ENCODE measurements at places on chromosomes 13 and 19. TPM values are rescaled to one million over a fixed set of nuclear protein-coding genes. Genes with fewer than 3 reads are reported as not detected.
A peak's percentile ranks its signal among the peaks of the same experiment; 100 is the strongest.

DNA sequence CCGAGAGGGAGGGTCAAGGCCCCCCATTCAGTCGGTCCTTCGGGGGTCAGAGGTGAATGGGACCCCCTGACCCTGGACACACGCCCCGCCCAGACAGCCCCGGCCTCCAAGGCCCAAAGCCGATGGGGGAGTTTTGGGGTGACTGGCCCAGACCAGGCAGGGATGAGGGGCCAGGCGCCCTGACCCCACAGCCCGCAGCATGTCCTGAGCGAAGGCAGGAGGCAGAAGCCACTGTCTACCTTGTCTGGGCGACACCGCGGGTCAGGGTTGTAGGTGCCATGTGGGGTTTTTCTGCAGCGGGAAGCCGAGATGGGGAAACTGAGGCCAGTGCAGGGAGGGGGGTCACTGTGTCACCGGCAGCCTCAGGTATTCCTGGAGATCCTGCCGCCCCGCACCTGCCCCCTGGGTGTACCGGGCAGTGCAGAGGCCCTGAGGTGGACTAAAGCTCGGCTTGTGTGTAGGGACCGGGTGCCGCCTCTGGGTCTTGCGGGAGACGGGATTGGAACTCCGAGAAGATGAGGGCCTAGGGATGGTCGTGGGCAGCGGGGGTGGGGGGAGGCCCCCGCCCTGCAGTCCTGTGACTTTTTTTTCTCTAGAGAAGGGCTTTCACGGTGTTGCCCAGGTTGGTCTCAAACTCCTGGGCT lies 8.5 kb downstream of the ARID3A start:
- no peak for DNase-seq

Gene SLC8A2
- not detected for total RNA-seq

GRCh38 chr13:40172878-40173277 lies 493.6 kb downstream of the FOXO1 start:
- DNase-seq, result no peak

DNA sequence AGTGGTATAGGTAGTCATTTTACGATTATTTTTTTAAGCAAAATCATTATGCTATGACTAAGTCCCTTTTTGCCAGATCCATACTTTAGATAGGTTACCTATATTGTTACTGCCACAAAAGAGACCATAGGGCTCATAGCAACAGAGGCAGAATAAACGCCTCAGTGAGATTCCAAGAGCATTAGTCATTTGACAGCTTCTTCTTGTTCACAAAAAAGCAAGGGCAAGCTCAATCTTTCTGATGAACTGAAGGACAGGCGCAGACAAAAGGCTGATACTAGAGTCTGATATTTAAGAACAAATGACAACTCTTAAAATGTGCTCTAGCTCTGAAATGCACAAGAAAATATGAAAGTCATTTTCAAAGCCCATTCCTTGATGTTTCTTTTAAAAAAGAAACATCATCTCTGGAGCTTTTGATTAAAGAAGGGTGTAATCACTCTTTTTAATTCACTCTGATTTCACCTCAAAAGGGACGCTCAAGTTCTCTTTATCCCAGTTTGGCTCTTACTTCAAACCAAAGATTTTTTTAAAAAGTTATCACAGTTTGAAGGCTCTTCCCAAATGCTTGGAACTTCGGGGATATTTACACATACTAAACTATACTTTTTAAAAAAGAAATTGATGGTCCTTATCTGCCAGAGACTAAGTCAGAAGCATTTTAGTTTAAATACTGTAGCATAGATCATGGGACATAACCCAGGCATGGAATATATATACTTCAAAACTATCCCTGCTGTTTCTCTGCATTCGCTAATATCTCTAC lies 187.2 kb downstream of the EFNB2 start:
- peak; percentile 99 for DNase-seq

- no peak for DNase-seq
These were observed 45.6 kb downstream of the EDNRB start for GRCh38 chr13:77872995-77873394.

Gene CFD
- 8.0 TPM for total RNA-seq

Gene LRG1
- total RNA-seq, result 25.6 TPM

DNA sequence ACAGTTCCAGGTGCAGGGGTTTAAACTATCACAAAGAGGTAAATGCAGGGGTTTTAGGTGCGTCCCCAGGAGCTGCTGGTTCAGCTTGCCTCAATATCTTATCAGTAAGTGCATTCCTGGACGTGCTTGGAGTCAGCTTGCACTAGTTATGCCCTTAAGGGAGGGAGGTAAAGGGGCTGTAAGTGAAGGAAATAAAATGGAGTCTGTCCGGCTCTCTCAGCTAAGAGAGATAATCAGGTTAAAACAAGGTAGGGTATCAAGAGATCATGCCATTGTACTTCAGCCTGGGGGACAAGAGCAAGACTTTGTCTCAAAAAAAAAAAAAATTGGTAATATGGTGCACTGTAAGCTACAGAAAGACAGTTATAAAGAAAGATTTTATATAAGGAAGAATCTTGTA lies 69.7 kb downstream of the ZNF100 start:
- DNase-seq, result no peak

DNA sequence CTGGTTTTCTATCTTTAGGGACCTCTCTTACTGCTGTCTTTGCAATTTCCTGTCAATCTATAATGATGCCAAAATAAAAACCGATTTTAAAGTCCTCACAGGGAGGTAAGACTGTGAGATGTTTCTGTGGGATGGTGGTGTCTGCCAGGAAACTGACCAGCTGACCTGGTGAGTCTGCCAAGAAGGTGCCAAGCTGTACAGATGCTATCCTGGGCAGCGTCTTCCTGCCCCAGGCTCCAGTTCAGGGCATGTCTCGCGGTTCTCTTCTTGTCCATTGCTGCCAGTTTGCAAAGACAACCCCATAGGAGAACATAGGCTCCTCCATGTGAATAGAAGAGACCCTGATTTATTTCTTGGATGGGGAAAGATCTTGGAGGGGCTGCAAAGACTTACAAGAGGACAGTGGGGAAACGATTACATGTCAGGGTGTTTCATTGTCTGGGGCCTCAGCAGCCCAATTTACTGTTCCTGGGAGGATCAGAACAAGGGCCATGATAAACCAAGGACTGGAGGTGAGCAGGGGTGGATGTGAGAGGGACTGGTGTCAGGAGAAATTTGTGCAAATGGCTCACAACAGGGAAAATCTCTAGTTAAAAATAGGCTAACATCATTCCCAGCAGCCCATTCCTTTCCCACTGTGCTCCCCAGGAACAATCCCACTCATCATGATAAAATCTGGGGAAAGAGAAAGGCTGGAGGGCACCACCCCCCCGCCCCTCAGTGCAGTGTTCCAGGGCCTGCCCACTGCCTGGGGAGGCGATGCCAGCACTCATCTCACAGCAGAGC lies 42.7 kb upstream of the VSTM2B start:
- no peak for DNase-seq

- DNase-seq, result peak; percentile 31
These were observed 13.8 kb downstream of the ATP12A start for GRCh38 chr13:24693862-24694471.

DNA sequence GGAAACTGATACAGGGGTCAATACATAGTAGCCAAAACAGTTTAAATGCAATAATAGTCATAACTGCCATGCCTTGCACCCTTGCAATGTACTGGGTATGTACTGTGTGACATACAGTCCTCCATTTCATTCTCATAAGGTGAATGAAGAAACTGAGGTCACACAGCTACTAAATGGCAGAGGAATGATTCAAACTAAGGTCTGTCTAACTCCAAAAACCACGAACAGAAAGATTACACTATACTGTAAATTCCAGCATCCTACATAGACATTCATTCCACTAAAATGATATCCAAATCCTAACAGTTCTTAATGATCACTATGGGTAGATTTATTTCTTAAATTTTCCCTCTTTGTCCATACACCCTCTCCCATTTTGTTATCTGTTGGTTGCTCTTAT lies 238.1 kb upstream of the SERP2 start:
- no peak for DNase-seq

Gene OR7C1
- total RNA-seq, result not detected

GRCh38 chr19:13492128-13492527 lies 14.2 kb downstream of the CACNA1A start:
- no peak for DNase-seq

Gene ZNF17
- total RNA-seq, result 10.5 TPM

DNA sequence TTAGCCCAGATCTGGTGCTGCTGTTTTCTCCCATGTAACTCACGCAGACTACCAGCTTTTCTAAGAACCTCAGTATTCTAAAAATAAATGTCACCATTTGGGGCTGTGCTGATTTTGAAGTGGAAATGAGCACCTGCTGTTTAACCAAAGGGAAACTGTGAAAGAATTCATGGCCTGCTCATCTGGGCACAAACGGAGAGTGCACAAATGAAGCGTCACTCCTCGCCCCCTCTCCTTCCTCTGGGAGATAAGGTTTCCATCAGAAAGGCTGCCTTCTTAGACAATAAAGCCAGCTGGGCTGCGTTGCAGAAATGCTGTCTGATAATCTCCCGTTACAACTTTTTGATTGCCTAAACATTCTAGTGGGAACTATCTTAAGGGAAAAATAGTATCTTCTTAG lies 73.7 kb upstream of the SLC15A1 start:
- DNase-seq, result no peak

DNA sequence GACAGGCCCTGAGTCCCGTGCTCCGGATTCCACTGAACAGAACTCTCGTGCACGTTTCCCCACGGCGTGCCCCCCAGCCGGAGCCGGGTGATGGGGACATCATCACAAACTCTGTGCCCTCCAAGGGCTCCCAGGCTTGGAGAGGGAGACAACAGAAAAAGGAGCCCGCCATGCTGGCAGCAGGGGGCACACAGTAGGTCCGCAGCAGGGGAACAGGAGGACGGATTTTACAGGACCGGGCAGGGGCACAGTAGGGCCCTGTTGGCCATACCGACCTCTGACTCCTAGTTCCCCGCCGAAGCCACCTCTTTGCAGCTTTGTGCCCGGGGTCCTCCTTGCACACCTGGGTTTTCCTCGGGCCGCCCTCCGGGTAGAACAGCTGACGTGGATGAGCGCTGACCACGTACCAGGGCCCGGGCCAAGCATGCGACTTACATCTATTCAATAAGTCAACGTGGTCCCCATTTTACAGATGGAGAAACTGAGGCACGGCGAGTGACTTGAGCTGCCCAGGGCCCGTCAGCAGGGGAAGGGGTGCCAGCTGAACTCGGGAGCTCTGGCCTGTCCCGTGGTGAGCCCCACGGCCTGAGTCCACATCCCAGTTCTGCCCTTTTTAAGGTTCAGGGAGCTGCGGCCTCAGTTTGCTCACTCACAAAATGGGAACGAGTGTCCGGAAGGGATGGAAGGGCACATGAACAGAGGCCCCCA lies 10.2 kb upstream of the ONECUT3 start:
- no peak for DNase-seq

Gene PCDH20
- total RNA-seq, result 0.13 TPM

Gene ZFR2
- total RNA-seq, result not detected

GRCh38 chr19:39310558-39311311 lies 9.9 kb downstream of the LRFN1 start:
- DNase-seq, result no peak

Gene ZNF266
- 13.8 TPM for total RNA-seq

DNA sequence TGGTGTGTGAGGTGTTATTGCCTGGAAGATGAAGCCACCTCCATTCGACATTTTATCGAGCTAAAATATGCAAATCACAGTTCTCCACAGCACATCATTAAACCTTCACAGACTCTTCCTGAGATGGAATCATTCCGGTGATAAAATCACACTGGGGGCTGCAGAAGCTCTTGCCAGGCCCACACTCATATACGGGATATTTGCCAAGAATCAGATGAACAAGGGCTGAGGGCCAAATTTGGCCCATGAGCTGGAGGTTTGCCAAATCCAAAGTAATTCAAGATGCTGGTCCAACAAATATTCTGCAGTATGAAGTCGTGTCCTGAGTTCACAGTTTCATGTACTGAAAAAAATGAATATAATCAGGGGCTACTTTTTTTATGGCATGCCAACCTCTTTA lies 16.7 kb upstream of the RXFP2 start:
- no peak for DNase-seq

Gene TEX26
- not detected for total RNA-seq

DNA sequence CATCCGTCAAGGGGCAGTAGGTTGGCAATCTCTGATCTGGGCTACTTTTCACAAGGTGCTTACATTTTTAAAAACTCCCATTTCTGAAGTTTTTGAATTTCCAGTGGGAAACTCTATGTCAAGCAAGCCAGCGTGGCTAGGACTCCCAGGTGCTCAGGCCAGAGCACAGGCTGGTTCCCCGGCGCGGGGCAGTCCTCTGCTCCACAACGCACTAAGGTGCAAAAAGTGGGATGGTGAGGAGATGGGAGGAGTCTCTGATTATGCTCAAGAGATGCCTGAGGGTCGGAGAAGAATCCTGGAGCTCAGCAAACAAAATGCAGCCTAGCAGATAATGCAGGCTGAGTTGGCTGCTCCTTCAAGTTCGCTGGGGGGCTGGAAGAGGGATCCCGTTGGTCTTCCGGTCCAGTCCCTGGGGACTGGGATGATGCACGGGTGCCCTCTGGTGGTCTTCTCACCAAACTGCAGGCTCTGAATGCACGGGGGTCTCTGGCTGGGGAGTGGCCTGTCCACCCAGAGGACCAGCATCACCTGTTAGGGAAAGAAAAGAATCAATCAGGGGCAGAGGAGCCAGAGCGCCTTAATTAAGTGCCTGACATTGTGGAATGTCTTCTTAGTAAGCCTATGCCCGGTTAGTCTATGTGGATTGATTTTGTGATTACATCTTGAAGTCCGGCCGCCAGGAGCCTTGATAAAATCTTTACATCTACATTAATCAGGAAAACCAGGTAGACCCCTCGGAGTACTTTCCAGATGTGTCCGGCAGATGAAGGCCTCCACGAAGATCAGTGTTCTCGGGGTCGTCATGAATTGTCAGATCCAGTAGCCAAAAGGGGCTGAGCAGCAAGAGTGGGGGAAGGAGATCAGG lies 244.4 kb upstream of the MAB21L1 start:
- no peak for DNase-seq

Gene TUBA3C
- not detected for total RNA-seq

- DNase-seq, result peak; percentile 84
These were observed 2.0 kb downstream of the RAB20 start for GRCh38 chr13:110559429-110559943.

Gene ZFP28
- total RNA-seq, result 3.2 TPM

DNA sequence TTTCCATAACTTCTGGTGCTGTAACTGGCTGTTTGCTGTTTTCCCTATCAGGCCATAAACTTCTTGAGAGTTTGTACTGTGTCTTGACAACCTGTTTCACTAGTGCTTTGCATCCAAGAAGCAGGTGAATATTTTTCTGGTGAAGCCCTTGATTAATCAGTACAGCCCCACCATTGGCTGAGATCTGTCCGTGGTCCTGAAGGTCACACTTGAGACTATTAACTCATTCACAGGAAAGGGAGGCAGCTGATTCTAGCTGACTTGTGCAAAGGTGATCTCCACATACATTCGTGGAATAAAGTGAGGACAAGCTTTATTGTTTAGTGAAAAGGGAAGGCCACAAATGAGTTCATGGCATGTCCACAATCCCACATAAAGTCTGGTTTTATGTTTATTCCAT lies 61.4 kb upstream of the ZNF835 start:
- no peak for DNase-seq
